ENCODE measurements at places on chromosomes 6 and 20.

DNA sequence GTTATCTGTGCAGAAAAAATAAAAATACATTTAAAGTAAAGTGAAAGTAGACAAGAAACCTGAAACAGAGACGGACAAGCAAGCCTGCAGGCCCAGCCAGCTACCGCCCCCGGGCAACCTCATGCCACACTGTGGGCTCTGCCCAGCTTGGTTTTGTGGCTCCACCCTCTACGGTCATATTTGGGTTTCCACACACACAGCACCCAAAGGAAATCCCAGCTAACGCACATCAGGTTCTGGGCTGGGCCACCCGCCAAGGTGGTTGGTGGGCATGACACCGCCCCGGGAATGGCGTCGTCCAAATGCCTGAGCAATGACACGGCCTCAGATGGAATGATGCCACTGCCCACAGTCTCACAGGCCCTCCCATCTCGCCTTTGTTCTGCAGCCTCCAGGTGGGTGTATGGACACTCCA, 22.9 kb downstream of the FAM110A start:
- DNase-seq, result no peak

- no peak for DNase-seq
Observed at GRCh38 chr6:6790393-6790792, 201.9 kb downstream of the LY86 start.

DNA sequence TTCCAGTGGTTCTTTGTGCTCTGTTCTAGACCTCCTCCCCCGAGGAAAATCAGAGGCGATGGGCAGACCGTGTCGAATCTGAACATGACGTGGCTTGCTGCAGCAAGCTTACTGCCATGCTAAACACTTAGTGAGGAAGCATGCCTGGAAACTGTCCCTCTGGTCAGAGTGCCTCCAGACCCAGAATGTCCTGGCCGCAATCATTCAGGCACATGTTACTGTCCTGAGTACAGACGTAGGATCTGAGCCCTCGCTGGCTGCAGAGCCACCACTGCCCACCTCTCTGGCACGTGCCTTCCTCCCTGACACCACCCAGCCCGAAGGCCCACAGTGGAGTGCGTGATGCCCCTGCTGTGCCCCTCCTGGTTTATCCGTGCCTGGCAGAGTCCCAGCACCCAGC, 163.6 kb downstream of the SYNDIG1 start:
- no peak for DNase-seq

GRCh38 chr6:84921891-84922290, 157.5 kb upstream of the TBX18 start:
- DNase-seq, result no peak

- DNase-seq, result no peak
Observed at GRCh38 chr6:43973357-43973756, 153.9 kb downstream of the MRPL14 start.

- no peak for DNase-seq
Observed at GRCh38 chr20:4830696-4831095, 109.0 kb downstream of the PRND start.

- no peak for DNase-seq
Observed at GRCh38 chr6:111979633-111980032, 74.3 kb upstream of the CCN6 start.

DNA sequence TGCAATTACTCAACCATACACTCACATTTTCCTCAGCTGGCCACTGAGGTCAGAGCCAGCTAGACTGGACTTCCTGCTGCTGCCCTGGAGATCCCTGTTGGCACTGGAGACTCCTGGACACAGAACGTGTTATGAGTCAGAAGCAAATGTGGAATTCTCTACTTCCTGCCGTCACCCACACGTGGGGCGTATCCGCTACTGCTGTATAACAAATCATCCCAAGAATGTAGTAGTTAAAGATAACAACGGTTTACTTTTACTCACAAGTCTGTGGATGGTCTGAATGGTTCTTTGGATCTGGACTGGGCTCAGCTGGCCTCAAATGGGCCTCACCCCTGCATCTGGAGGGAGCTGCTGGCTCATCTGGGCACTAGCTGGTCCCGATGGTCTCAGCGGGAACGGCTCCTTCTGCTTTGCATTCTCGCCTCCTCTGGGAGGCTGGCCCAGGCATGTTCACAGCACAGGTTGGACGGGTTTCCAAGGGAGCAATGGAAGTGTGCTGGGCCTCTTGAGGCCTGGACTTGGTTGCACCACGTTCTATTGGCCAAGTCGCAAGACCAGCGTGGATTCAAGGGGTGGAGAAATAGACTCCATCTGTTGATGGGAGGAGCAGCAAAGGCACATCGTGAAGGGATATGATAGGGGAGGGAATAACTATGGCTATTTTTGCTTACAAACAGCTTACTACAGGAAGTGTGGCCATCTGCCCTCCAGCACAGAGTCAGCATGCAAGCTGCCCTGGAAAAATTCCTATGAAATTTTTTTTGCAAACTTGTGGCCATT, 118.5 kb downstream of the SNX5 start:
- no peak for DNase-seq

DNA sequence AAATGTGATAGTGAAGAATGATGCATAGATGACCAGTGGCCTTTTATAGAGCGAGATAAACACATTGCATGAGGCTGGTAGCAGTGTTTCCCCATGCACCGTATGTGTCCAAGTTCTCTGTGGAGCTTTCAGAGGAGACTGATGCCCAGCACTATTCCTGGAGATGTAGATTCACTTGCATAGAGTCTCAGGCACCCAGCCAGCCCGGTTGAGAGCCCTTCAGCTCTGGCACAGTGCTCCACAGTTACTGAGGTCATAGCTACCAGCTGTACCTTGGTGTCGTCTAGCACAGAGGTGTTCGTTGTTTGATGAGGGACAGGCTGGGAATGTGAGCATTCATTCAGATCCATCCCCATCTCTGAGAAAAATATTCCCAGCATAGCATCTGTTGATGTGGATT, 328.9 kb downstream of the FARS2 start:
- DNase-seq, result no peak

GRCh38 chr6:135922174-135922573, 70.7 kb downstream of the PDE7B start:
- DNase-seq, result no peak

DNA sequence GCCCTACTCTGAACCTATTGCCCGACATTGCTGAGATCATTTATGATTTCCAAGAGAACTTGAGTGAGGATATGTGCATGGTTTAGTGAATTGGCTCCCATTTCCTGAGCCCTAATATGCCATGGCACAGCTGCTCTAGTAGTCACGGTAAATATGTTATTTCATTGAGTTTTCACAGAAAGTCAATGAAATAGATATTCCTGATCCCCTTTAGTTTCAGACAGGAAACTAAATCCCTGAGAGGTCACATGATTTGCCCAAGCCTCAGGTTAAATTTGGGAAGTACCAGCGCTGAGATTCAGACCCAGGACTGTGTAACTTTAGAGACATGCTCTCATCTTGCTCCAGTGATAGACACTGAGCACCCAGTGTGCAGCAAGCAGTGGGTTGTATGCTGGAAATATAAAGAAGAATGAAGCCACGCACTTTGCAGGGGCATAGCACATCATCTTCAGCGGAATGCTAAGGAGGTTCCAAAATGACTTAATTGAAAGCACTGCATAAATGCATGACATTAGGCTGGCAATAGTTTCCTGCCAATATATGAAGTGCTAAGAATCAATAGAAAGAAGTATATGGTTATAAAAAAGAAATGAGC, 70.6 kb downstream of the FARS2 start:
- no peak for DNase-seq

DNA sequence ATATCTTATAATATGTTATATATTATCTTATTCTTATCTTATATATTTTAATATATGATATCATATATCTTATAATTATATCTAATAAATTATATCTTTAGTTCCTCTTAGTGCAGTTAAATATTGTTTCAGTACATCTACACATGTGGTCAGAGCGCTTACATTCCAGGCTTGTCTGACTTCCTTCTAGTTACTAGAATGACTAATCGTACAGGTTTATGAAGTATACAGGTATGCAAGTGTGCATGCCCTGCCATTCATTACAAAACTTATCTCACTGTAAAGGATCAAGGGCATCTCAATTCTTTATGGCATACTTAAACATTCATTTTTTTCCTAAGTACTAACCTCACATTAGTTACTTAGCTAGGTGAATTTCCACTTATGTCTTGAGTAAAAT, 1278.0 kb upstream of the MAP3K7 start:
- no peak for DNase-seq

DNA sequence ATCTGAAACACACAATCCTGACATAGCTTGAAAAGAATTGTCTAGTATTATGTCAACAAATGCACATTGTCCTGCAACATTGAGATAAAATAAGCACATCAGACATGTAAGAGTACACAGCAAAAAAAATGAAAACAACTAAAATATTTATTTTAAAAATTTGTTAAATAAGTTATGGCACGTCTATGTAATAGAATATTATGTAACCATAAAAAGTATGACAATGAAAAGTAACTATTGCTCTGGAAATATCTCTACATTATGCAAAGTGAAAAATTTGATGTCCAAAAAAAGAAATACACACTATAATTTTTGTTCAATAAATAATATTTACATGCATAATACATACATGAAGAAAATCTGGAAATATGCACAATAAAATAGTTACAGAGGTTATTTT, 9.3 kb upstream of the ID4 start:
- DNase-seq, result no peak

- no peak for DNase-seq
Observed at GRCh38 chr6:144715344-144715743, 430.2 kb downstream of the UTRN start.

GRCh38 chr20:60152792-60153191, 194.6 kb downstream of the CDH26 start:
- DNase-seq, result no peak

DNA sequence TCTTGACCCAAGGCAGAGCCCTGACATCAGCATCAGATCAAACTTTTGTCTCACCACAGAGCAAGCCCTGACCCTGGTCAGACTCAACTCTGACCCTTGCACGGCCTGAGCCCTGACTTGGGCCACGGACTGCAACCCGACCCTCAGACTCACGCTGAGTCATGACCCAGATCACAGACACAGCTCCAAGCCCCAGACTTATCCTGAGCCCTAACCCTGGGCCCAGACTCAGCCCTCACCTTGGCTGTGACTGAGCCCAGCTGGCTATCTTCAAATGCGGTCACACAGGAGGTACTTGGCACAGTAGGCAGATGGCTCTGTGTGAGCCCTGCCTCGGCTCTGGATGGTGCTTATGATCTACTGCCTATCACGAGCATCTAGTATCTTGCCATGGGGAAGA, 602.3 kb downstream of the PTPRT start:
- no peak for DNase-seq

- DNase-seq, result no peak
Observed at GRCh38 chr6:73927421-73927820, 231.4 kb downstream of the CD109 start.

- DNase-seq, result no peak
Observed at GRCh38 chr6:41256383-41256782, 28.2 kb downstream of the TREML4 start.

DNA sequence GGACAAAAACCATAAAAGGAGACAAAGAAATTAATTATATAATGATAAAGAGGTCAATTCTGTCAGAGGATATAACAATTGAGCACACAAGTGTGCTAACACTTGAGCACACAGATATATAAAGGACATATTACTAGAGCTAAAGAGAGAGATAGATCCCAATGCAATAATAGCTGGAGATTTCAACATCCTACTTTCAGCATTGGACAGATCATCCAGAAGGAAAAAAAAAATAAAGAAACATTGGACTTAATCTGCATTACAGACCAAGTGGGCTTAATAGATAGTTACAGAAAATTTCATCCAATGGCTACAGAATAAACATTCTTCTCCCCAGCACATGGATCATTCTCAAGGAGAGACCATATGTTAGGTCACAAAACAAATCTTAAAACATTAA, 9.9 kb downstream of the VNN1 start:
- no peak for DNase-seq

GRCh38 chr6:43517505-43518357, 842 bp downstream of the POLR1C start:
- no peak for DNase-seq

DNA sequence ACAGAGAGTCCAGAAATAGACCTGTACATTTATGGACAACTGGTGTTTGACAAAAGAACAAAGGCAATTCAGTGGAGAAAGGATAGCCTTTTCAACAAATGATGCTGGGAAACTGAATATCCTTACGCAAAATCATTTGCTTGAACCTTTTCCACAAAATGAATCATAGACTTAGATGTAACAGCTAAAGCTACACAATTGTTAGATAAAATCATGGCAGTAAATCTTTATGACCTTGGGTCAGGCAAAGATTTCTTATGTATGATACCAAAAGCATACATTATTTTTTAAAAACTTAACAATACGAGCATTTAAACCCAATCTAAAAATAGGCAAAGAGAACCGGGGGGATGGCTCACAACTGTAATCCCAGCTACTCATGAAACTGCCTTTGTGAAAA, 73.5 kb upstream of the DST start:
- DNase-seq, result no peak

GRCh38 chr20:43994486-43995100, 79.9 kb downstream of the TOX2 start:
- DNase-seq, result no peak

- no peak for DNase-seq
Observed at GRCh38 chr6:105196076-105196475, 16.3 kb upstream of the POPDC3 start.

DNA sequence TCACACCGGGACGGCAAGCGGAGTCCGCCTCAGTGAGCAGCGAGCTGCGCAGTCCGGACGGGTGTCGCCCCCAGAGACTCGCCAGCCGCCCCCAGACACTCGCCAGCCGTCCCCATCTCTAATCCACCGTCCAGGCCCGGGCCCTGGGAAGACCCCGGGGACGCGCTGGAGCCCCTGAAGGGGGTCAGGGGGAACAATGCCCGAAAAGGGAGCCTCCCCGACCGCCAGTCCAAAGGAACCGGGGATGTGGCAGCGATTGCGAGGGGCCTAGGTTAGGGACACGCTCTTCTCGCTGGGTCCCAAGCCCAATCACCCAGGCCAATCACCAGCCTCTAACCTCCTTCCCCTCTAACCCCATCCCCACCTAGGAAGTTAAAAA, 33.1 kb downstream of the TFAP2A start:
- DNase-seq, result no peak

DNA sequence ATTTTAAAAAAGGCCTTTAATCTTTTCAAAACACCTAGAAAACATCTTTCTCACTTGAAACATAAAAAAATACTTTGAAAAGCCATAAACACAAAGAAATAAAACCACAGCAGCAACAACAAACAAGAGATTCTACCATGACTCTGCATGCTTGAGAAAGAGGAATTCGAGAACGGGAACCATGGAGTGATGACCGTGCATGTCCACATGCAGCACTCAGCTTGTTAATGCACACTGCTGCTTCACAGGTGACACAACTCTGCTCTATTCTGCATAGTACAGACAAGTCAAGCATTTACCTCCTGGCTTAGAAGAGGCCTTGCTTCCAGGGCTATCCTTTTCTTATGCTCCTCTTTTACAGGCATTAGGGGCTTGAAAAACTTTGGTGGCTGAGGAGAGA, 64.9 kb upstream of the NUP153 start:
- no peak for DNase-seq

DNA sequence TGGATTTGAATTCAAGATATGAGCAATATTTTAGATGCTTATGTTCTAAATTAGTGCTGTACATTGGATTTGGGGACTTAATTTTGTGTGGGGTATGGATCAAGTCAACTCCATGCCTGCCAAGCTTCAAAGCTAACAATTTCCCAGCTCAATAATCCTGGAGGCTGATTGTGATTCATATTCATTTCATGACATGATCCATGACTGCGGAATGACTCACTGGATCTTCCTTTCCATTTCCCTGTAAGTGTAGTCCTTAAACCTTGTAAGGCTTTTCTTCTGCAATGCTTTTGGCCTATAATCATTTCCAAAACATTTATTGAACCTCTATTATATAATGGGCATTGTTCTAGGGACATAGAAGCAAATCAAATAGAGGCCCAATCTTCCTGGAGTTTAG, 44.7 kb upstream of the CCN2 start:
- no peak for DNase-seq
